ENCODE measurements at places on chromosomes 3 and 15.

DNA sequence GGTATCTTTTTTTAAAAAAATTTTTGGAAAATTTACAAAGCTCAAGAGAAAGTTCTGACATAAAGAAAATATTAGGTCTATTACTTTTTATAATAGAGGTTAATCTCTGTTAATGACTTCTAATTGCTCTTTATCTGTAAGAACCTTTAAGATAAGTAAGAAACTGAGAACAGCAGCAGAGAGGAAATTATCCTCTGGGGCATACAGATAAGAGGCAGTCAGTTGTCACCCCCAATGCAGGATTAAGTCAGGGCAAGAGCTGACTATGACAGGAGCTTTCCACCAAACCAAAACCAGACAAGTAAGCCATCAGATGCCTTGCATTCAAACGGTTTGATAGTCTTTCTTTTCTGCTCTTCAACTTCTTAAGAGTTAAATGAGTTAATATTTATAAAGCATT lies 149.0 kb downstream of the GSK3B start:
- DNase-seq: no peak

GRCh38 chr3:62159709-62160092 lies 213.6 kb downstream of the FEZF2 start:
- peak; percentile 54 for DNase-seq

DNA sequence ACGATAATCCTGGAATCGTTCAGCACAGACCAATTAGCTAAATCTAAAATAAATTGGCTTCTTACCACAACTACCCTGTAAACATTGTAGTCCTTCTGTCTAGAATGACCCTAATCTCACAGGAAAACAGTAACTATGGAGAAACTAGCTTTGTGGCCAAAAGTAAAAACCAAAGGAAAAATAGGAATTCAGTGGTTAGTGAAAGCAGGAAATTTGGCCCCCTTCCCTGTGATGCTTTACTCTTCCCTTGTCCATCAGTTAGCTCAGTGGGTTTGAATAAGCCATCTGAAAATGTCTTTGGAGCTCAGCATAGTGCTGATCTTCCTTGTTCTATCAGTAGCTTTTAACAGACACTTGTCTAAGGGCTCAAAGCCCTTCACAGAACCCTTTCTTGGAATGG lies 1.6 kb downstream of the NMD3 start:
- DNase-seq: peak; percentile 10

GRCh38 chr15:67833710-67834511 lies 5.9 kb downstream of the RNU6-1 start:
- DNase-seq: no peak

GRCh38 chr3:133836497-133837158 lies 31.0 kb downstream of the SRPRB start:
- no peak for DNase-seq

DNA sequence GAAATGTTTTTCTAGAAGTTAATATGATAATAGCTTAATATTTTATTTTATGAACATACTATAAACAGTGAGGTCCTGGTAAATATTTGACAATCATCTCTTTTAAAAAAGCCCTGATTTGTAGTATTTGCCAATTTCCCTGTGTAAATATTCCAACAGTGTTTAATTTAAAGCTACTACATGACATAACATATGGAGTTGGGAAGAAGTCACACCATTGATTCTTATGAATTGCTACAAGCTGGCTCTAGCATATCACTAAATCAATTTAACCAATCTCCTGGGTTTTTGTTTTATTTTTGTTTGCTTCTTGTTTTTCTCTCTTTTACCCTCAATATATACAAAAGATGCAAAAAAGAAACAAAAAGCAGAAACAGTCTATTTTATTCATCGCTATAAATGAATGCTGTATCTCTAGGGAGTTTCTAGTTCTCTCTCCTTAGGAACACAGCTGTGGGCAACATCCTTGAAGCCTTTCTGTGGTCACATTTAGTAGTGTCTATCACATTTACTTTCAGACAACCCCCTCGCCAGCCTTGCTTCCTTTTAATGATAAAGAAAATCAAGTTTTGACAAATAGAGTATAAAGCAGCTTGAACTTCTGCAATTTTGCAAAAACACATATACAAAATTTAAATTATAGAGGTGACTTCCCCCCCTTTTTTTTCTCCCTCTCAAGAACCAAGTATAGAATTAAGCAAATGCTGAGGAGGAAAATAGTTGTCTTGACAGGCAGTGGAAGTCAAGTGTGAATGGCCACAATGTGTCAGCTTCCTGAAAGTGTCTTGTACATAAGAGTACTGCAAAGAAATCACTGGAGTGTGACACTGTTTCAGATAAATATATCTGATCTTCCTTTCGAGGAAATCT lies 21.4 kb downstream of the CCR1 start:
- DNase-seq: no peak

- no peak for DNase-seq
Observed at GRCh38 chr3:153596401-153596800, 434.4 kb downstream of the RAP2B start.

DNA sequence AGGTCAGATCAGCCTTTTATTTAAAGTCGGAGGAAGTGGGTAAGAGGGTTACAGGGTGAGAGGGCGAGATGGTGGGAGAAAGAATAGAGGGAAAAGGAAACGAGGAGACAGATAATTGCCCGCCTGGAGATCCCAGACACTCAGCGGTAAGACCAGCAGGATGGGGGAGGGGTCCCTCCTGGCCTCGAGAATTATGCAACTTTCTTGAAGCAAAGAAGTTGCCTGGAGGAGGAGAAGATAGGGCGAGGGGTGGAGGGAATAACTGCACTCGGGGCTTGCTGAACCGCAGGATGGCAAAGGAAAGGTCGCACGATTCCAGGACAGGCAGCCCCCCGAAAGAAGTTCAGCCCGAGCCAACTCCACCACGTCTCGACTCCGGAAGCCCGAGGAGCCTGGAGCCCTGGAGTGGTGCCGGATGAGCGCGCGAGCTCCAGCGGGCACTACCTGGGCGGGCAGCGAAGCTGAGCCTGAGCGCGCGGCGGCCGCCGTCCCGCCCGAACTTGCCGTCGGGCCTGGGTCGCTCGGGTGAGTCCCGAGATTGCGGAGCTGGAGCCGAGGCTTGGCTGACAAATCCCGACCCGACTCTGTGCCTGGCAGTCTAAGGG lies 402 bp downstream of the WWTR1 start:
- DNase-seq: peak; percentile 70

GRCh38 chr3:112043621-112044201 lies 9.2 kb downstream of the TMPRSS7 start:
- DNase-seq: peak; percentile 18

GRCh38 chr3:108004647-108005046 lies 86.2 kb downstream of the CD47 start:
- DNase-seq: no peak

GRCh38 chr3:56122911-56123310 lies 345.4 kb downstream of the ERC2 start:
- DNase-seq: no peak

DNA sequence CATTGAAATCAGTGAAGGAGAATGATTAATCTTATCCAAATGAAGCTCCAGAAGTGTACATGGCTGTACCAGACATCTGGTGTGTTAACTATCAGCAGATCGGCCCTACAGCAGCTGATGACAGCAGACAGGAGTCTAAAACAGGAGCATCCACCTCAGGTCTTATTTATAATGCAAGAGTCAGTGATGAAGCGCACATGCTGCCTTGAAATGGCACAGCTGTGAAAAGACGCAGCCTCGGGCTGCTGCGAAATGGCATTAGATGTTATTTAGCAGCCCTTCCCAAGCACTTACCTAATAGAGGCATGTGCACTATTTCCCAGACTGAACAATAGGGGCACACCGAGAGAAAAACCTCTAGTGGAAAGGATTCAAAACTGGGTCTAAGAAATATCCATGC lies 472.3 kb upstream of the CBLB start:
- DNase-seq: no peak

GRCh38 chr3:184236033-184236410 lies 6.6 kb downstream of the VWA5B2 start:
- DNase-seq: no peak

- DNase-seq: no peak
Observed at GRCh38 chr3:23785882-23786281, 19.9 kb upstream of the UBE2E1 start.
